ENCODE measurements at places on chromosomes 1 and 21. TPM values are rescaled to one million over a fixed set of nuclear protein-coding genes. Genes with fewer than 3 reads are reported as not detected.

- peak; percentile 60 for DNase-seq
- peaks cover 84% of the 10 kb centered on the region for H3K4me1 ChIP-seq
- H3K36me3 ChIP-seq, result no peaks in the 10 kb centered on the region
- H3K4me3 ChIP-seq, result peak overlapping the region; percentile 64
- H3K27ac ChIP-seq, result peak overlapping the region; percentile 89
- peaks cover 4% of the 10 kb centered on the region for H3K27me3 ChIP-seq
These were observed 40.1 kb downstream of the AHDC1 start for GRCh38 chr1:27563591-27564471.

DNA sequence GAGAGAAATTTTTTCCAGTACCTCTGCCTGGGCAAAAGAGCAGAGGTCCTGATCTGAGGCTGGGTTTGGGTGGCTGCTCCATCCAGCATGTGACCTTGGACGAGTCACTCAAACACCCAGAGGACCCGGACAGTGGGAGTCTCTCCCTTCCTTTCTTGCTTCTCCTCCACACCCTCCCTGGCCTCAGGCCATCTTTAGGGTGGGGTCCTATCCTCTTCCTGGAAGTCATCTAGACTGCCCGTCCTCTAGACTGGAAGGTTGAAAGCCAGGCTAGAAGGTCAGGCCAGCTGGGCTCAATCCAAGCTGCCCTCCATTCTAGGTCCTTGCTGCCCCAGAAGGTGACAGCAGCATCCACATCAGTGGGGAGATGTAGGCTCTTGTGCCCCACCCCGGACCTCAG, 599.5 kb downstream of the MATN1 start:
- H3K27me3 ChIP-seq, result peaks cover 5% of the 10 kb centered on the region
- DNase-seq, result no peak
- H3K4me1 ChIP-seq, result no peaks in the 10 kb centered on the region
- H3K4me3 ChIP-seq, result no peak overlapping the region
- H3K27ac ChIP-seq, result no peak overlapping the region

The THEMIS2 gene
- 4.2 TPM for total RNA-seq

GRCh38 chr1:243657793-243658192, 192.2 kb downstream of the AKT3 start:
- peaks cover 2% of the 10 kb centered on the region for H3K27me3 ChIP-seq
- no peak for DNase-seq
- H3K27ac ChIP-seq, result no peak overlapping the region
- H3K4me1 ChIP-seq, result no peaks in the 10 kb centered on the region

DNA sequence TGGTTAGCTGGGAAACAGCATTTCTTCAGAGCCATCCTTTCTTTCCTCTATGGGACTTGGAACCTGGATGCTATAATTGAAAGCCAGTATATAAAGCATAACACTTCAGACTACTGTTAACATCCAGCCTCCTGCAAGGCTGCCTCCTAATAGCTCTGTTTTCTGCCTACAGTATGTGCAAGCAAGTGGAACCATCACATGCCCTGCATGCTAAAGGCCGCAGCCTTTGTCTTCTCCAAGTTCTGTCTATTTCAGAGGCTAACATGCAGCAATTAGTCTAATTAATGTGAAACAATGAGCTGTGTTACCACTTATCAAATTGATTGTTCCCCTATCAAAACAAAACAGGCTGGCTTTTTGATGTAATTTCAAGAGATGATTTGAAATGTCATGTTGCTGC, 82.7 kb upstream of the ESRRG start:
- no peak overlapping the region for H3K27ac ChIP-seq
- H3K36me3 ChIP-seq, result no peaks in the 10 kb centered on the region
- DNase-seq, result no peak

GRCh38 chr1:167669209-167670124, 39.4 kb downstream of the RCSD1 start:
- no peaks in the 10 kb centered on the region for H3K36me3 ChIP-seq
- H3K27ac ChIP-seq, result no peak overlapping the region

DNA sequence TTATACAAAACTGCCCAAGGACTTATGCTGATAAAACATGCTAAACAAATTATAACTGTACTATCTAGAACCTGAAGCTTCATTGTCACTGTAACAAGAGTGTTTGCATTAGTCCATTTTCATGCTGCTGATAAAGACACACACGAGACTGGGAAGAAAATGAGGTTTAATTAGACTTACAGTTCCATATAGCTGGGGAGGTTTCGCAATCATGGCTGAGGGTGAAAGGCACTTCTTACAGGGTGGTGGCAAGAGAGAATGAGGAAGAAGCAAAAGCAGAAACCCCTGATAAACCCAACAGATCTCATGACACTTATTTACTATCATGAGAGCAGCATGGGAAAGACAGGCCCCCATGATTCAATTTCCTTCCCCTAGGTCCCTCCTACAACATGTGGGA, 100.4 kb downstream of the SPATA6 start:
- H3K27ac ChIP-seq, result no peak overlapping the region
- no peaks in the 10 kb centered on the region for H3K36me3 ChIP-seq
- H3K27me3 ChIP-seq, result no peaks in the 10 kb centered on the region

- no peak overlapping the region for H3K27ac ChIP-seq
- H3K27me3 ChIP-seq, result no peaks in the 10 kb centered on the region
These were observed 37.1 kb upstream of the ANGPTL7 start for GRCh38 chr1:11151826-11152612.

GRCh38 chr1:167454304-167454893, 63.9 kb downstream of the CD247 start:
- H3K27me3 ChIP-seq, result peaks cover 25% of the 10 kb centered on the region
- no peaks in the 10 kb centered on the region for H3K36me3 ChIP-seq
- no peak for DNase-seq
- peaks cover 5% of the 10 kb centered on the region for H3K4me1 ChIP-seq

DNA sequence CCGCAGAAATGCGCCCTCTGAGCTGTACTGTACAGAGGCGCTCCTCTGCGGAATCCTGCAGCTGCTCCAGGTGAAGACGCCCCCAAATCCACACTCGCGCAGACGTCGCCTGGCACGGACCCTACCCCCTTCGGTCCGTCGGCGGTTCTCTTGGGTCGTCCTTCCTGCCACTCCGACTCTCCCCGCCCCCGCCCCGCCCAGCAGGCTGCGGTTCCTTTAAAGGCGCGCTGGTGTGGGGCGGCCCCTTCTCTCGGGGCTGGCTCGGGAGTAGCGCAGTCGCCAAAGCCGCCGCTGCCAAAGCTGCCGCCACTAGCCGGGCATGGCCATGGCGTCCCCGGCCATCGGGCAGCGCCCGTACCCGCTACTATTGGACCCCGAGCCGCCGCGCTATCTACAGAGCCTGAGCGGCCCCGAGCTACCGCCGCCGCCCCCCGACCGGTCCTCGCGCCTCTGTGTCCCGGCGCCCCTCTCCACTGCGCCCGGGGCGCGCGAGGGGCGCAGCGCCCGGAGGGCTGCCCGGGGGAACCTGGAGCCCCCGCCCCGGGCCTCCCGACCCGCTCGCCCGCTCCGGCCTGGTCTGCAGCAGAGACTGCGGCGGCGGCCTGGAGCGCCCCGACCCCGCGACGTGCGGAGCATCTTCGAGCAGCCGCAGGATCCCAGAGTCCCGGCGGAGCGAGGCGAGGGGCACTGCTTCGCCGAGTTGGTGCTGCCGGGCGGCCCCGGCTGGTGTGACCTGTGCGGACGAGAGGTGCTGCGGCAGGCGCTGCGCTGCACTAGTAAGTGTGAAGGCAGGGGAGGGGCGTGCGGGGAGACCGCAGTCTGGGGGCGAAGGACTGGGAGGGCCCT, at the start of gene RASSF5:
TSS of gene RASSF5 (plus strand) at position 248 of the 846 bp plus-strand sequence. CDS start at position 320, 72 bp downstream.
- peaks cover 59% of the 10 kb centered on the region for H3K4me1 ChIP-seq
- H3K36me3 ChIP-seq, result no peaks in the 10 kb centered on the region
- peak within 1 kb of the TSS; percentile 74 for H3K4me3 ChIP-seq
- H3K27me3 ChIP-seq, result peaks cover 5% of the 10 kb centered on the region
- H3K27ac ChIP-seq, result no peak within 1 kb of the TSS

The MFSD2A gene
- total RNA-seq, result 4.2 TPM

The TGFB2 gene
- total RNA-seq, result 6.8 TPM

The HES3 gene
- not detected for total RNA-seq
